IMR-90 (cell line): ENCODE measurements at places on chromosomes 3 and 15. TPM values are rescaled to one million over a fixed set of nuclear protein-coding genes. Genes with fewer than 3 reads are reported as not detected.

The OXSR1 gene
- total RNA-seq, result 37.6 and 50.5 TPM in 2 replicates

DNA sequence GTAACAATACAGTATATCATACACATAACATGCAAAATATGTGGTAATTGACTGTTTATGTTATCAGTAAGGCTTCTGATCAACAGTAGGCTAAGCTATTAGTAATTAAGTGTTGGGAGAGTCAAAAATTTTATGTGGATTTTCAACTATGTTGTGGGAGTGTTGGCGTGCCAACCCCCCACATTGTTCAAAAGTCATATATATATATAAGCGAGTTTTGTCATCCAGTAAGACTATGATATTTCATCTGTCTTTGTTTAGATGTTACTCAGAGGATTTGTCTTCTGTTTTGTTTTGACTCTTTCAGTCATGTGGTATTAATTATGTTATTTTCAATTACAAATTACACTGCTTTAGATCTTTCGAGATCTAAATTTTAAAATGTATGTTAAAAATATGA, 51.0 kb upstream of the RAP2B start:
- no peak for DNase-seq

DNA sequence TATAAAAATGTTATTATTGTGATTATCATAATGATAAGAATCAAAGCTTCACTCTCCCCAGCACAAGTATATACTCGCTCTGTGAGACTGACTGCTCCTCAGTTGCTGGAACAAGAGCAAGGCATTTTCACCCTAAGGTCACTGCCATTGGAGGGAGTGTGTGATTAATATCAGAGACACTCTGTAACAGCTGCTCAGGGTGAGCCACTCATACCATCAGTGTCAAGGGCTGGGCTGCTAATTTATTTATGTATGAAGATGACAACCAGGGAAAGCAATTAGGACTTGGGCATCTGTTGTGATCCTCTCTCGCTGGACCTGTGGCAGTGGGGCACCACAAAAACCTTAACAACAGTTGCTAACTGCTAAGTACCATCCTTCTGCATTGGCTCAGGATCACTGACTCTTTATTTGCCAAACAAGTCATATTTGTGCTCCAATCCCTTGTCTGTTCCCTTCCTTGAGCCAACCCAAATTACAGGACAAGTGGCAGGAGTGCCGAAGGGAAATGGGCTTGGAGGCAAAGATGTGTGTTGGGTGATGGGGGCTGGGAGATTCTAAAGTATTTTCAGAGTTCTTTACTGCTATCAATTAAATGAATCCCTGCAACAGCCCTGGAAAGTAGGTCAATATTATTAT, 297.5 kb upstream of the STT3B start:
- no peak for DNase-seq

- no peak for DNase-seq
Measured at GRCh38 chr15:59838900-59839299, 149.8 kb upstream of the BNIP2 start.

DNA sequence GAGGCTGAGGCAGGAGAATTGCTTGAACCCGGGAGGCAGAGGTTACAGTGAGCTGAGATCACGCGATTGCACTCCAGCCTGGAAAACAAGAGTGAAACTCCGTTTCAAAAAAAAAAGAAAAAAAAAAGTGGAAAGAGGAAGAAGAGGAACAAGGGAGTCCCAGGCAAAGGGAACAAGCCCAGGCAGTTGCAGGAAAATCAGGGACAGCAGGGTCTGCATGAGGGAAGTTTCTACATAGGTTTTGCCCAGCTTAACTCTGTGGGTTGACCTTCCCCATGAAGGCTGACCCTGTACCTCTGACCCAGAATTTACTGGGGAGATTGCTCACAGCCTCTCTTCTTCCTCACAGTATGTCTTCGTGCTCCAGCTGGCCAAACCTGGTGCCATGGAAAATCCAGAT, 12.3 kb downstream of the RBP1 start:
- DNase-seq, result no peak

- no peak for DNase-seq
Measured at GRCh38 chr3:126127452-126127851, 43.5 kb upstream of the SLC41A3 start.

DNA sequence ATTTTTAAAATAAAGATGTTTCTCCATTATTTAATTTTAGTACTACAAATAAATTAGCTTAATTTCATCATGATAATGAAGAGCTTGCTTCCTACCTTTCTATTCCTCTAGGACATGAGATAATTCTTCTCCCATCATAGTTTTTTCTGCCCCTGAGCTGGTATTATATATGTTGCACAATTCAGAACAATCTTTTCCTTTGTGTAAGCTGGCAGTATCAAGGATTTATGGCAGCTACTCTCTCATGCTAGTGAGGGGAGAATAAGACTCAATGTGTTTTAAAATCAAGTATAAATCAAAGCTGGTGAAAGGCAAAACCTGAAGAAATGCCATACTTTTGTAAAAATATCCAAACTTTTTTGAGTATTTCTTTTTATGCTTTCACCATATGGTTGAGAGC, 1405.3 kb downstream of the SI start:
- DNase-seq, result no peak

The INKA1 gene
- total RNA-seq, result 2.3 and 2.8 TPM in 2 replicates

DNA sequence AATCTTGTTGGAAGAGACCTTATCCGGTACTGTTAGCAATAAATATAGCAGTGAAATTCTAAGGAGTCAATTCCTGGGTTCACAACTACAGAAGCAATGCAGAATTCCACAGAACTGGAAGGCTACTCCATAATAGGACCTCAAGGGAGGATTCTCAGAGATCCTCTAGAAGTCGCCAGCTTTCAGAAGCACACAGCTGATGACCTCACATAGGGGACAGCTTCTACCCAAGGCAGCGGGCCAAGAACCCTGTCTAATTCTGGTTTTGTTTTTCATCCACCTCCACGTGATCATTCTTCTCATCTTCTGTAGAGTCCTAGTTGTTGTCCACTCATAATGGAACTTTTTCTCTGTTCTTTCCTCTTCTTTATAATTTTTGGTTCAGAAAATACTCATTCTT, 99.4 kb downstream of the ERC2 start:
- no peak for DNase-seq

The COL8A1 gene
- total RNA-seq, result 109 and 119 TPM in 2 replicates

The RLBP1 gene
- not detected in 2 replicates for total RNA-seq
